Suppressor macrophage treated with lipopolysaccharide for 1 hour (primary cell): ENCODE measurements at places on chromosomes 3 and 15.
A peak's percentile ranks its signal among the peaks of the same experiment; 100 is the strongest.

DNA sequence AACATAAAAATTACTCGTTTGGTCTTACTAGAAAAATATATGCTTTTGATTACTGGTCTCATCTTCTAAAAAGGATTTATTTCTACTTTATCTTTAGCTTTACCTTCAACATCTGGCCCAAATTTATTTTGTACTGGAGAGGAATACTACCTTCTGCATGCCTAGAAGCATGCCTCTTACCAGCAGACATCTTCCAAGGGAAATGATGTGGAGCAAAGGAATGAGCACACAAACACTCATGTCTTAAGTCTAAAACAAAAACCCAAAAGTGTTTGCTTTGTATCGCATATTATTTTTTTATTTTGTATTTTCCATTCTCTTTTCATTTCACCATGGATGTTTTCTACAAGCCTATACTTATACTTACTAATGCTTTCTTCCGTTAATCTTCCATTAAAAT is 304.6 kb upstream of the KCNMB2 start:
- DNase-seq: no peak

- no peak for DNase-seq
Measured at GRCh38 chr3:170470063-170471016, 51.7 kb downstream of the CLDN11 start.

DNA sequence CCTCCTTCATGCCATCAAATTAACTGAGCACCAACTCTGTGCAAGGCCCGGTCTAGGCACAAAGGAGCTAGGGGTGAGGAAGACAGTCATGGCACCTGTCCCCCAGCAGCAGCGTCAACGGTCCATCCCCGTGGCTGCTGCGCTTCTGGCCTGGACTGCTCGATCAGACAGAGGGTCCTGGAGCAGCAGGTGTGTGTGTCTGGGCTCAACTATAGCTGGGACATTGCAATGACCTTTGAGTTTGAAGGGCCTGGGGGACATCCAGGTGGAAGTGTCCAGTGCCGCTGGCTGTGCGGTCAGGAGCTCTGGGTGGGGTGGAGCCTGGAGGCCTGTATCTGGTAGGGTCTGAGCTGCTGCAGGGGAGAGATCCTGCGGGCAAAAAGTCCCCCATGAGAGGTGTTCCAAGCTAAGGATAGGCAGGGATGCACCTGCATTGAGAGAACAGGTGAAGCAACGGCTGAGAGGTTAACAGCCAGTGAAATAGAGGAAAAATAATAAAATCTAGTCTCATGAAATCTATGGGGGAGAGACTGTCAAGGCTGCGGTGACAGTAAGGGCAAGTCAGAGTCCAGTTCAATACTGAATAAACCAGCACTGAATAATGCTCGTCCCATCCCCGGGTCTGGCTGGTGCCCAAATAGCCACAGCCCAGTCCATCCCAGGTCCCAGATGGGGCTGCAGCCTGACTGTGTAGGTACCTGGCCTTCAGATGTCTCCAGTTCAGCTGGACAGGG is 25.4 kb upstream of the SLC41A3 start:
- DNase-seq: no peak

DNA sequence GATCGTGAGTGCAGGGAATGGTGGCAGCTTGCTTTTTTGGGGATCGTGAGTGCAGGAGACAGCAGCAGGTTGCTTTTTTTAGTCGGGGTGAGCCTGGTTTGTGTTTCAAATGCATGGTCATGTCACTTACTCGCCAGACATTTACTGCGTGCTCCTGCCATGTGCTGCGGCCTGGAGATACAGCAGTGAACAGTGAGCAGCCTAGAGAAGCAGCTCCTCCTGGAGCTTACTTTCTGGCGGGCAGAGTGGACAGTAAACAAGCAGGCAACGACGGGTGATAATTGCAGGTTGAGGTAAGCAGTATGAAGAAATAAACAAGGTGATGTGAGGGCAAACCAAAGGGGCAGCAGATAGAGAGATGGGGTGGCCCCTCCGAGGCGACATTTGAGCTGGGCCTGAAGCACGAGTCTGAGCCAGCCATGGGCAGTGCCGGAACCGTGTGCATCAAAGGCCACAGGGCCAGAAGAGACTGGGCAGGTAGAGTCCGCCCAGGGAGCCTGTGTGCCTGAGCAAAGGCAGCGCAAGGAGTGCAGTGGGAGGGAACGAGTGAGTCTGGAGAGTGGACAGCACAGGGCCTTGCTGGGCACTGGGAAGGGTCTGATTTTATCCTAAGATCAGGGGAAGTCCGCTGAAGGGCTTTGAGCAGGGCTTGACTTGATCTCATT is 57.3 kb upstream of the RASA2 start:
- DNase-seq: no peak

DNA sequence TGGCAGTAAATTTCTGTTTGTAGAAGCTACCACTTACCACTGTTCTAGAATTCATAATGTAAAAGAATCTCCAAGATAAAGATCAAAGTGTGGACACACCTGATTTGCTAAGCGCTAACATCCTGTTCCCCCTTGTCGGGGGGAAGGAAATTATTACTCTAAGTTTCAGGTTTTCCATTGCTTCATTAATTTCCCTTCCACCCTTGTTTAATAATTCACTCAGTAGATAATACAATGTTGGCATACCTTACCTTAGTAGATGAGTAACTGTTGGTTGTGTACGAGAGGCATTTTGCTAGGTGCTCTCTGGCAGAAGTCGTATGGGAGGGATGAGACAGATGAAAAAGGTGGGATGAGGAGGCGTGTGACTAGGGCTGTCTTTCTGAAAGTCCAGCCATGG is 641.2 kb upstream of the ARRDC4 start:
- no peak for DNase-seq

DNA sequence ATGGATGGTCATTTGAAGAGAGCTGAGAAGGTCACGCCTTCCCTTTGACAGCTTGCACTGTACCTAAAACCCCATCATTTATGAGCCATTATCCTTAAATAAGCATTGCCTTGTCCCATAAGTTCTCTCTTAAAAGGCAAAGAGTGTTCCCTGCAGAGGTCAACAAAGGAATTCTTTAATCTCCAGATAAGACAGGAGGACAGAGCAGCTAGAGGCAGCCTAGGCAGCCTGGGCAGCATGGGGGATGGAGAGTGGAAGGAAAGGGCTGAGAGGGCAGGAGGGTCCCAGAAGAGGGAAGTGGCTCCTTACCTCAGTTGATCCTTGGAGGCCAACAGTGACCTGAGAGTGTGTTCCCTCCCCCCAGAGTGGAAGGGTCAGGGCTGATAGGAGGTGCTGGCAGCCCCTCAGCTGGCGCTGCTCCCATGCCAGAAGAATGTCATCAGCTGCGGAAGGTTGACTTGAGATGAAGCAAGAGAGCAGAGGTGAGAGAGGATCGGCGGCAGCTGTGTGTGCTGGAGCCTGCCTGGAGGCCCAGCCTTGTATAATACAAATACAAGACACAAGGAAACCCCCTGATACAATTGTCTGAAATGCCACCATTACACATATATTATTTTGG is 12.8 kb downstream of the KBTBD13 start:
- no peak for DNase-seq

- no peak for DNase-seq
Measured at GRCh38 chr3:194032828-194033435, 103.0 kb upstream of the HES1 start.

DNA sequence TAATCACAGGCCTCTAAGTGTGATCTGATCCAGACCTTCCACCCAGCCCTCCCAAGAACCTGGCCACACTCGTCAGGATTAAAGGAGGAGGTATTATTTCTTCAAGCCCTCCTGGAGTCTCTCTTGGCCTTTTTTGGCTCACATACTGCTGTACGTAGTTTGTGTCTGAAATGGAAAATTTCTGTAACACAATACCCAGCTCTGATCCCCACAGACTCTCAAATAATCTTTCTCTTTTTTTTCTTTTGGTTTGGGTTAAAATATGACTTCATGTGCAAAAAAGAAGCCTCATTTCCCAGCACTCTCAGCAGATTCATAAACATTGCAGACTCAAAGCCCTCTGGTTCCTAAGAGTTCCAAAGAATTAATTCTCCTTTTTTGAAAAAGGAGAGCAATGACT is 96.5 kb upstream of the PHLDB2 start:
- peak; percentile 38 for DNase-seq

- DNase-seq: no peak
Measured at GRCh38 chr15:76752549-76752948, 152.6 kb downstream of the SCAPER start.

- no peak for DNase-seq
Measured at GRCh38 chr3:81684751-81685395, 76.6 kb downstream of the GBE1 start.

DNA sequence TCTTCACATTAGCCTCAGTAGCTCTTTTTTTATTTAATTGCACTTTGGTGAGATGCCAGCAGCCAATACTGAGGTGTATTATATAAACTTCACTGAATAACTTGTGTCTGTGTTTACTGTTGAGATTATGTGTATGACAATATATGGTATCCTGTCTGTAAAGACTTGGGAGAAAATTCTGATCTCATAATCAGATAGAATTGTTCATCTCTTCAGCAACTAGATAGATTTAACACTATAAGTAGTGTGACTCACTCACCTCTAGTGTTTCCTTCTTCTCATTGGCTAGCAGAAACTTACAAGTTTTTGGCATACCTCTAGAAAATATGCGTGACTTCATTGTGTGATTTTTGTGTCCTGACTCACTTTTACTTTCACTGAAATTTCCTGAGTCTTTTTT is 67.6 kb upstream of the TGFBR2 start:
- no peak for DNase-seq

GRCh38 chr15:99321468-99321867 is 70.2 kb downstream of the LRRC28 start:
- DNase-seq: no peak

GRCh38 chr3:37236024-37236423 is 61.6 kb upstream of the LRRFIP2 start:
- DNase-seq: peak; percentile 30
